ENCODE measurements at places on chromosomes 7 and 10.
A peak's percentile ranks its signal among the peaks of the same experiment; 100 is the strongest.

- peak; percentile 60 for DNase-seq
Observed at GRCh38 chr7:154409703-154410311, 357.6 kb downstream of the DPP6 start.

- DNase-seq, result no peak
Observed at GRCh38 chr7:117385363-117386109, 41.8 kb downstream of the ASZ1 start.

DNA sequence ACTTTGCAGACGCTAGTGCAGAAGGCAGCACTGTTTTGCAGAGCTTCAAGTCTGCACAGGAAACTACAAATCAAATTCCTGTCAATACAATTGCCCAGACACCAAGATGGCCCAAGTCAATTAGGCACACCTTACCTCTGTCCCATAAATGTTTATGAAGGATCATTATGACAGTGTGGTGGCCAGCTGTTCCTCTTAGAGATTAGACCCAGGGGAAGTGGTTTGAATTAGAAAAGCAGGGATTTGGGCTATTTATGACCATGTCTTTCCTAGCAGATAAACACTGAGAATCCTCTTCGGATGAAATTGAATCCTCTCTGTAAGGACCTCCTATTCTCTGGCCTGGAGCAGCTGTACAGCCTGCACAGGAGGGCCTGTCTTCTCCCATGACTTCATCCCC lies 9.9 kb upstream of the NEUROG3 start:
- DNase-seq, result no peak

DNA sequence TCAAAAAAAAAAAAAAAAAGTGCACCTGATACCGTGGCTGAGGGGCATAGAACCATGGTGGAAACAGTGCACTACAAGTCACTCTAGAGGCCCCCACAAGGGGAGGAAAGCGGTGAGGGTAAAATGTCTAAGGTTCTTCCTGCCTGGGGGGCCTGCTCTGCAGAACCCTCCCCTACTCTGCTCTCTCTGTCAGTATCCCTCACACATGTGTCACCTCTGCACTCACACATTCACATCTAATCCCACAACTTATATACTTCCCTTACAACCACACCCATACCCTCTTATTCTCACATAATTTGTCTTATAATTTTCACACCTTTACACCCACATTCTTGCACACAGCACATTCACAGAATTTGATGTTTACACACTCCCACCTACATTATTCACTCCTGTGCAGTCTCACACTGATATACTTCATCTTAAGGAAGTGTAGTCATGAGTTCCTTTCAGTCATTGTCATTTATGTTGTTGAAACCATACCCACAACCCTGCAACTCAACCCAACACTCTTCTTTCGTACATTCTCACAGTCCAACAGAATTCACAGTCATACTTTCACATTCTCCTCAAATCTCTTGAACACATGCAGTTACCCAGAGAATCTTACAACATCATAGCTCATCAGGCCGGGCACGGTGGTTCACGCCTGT lies 68.0 kb upstream of the PAX2 start:
- DNase-seq, result no peak

- no peak for DNase-seq
Observed at GRCh38 chr7:40843338-40843985, 708.7 kb downstream of the SUGCT start.

DNA sequence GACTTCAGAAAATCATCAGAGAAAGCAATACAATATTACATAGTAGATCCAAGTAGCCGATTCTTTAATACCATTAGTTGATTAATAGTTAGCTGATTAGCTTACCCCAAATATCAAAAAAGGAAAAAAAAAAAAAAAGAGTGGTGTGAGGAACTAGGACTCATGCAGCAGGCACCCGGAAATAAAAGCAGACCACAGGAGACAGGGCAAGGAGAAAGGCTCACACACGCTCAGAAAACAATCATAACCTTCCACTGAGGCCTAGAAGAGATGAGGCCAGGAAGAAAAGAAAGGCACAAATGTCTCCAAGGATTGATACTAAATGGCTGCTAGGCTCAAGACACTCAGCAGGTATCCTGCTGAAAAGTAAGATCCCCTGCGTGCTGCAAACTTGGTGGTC lies 25.9 kb downstream of the TRDMT1 start:
- DNase-seq, result no peak

DNA sequence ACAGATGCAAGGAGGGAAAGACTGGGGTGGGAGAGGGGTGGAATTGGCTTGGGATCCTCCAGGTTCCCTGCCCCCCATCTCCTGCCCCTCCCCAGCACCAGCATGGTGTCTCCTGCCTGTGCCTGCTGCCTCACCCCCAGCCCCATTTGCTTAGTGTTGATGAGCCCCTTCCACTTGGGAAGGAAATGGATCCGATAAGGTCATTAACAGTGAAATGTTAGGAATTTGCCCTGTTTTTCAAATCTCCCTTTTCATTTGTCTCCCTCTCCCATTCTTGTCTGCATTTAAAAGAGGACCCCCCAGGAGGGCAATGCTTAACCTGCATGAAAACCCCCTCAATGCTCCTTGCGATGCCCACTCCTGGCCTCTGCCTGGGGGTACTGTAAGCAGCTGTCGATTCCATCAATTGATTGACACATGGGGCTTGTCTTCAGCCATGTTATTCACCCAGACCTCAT lies 51.5 kb downstream of the HK1 start:
- DNase-seq, result no peak

DNA sequence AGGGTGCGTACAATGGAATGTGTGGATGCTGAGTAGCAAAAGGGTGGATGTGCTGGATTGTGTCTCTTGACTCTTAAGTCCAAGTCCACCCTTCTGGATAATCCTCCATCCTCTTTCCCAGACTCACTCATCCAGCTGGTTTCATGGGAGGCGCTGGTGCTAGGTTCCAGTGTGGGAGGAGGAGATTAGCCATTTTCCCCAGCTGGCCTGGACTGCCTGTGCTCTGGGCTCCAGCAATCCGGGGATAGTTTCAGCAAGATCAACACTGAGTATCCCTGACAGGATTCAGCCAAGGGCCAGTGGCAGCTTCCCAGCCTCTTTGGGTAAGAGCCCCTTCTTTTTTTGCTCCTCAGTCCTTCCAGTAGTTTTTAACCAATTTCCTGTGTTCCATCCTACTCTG lies 21.6 kb upstream of the TRIL start:
- no peak for DNase-seq

DNA sequence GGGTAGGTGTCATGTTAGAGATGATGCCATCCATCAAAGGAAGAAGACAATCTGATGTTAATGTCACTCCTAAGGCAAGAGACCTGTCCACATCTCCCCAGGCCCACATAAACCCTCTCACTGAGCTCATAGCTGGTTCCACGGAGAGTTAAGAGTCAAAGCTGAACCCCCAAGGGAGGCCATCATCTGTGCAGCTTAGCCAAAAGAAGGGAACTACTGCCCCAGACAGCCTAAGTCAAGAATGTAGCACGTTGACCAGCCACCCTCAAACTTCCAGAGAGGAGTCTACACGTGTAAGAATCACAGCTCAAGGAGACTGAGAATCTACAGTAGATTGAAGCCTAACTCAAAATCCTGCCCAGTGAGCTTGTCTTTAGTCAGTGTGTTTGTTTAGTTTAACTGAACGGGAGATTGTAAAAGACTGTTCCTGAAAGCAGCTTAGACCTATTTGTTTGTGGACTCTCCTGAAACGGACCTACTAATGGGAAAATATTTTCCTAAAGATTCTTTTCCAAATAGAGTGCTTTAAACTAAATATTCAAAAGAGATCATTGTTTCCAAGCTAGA lies 192.7 kb upstream of the NFE2L3 start:
- no peak for DNase-seq

GRCh38 chr7:137741443-137741842 lies 105.3 kb downstream of the DGKI start:
- DNase-seq, result no peak

GRCh38 chr10:30434273-30435072 lies 489 bp downstream of the MAP3K8 start:
- DNase-seq, result no peak

DNA sequence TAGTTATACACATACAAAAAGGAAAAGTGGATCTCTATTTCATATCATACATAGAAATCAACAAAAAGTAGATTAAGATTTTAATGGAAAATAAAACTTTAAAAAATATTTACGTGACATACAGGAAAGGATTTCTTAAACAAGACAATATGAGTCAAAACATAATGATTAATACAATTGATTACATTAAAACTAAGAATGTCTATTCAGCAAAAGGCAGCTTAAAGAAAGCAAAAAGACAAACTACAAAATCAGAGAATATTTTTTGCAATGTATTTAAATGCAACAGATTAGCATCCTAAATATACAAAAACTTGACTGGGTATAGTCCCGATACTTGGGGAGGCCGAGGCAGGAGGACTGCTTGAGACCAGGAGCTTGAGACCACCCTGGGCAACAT lies 50.5 kb downstream of the VAX1 start:
- DNase-seq, result no peak

GRCh38 chr7:149449897-149450296 lies 11.0 kb downstream of the ZNF777 start:
- no peak for DNase-seq

- no peak for DNase-seq
Observed at GRCh38 chr10:44743535-44743934, 167.6 kb upstream of the TMEM72 start.

GRCh38 chr7:7990441-7990761 lies 21.8 kb downstream of the GLCCI1 start:
- no peak for DNase-seq

DNA sequence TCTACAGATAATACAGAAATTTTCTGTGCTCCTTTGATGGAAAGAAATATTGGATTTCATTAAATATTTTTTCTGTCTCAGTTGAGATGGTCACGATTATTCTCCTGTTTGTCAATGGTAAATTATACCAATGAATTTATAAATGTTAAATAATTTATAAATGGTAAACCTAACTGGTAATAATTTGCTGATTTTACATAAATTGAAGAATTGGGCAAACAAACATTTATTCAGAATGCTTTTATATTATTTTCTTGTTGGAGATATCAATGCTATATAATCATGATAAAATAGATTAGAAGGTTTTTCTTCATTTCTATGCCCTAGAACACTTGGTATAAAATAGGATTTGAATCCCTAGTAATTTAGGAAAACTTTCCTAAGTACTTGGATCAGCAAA lies 597.6 kb upstream of the IGFBP3 start:
- DNase-seq, result no peak

DNA sequence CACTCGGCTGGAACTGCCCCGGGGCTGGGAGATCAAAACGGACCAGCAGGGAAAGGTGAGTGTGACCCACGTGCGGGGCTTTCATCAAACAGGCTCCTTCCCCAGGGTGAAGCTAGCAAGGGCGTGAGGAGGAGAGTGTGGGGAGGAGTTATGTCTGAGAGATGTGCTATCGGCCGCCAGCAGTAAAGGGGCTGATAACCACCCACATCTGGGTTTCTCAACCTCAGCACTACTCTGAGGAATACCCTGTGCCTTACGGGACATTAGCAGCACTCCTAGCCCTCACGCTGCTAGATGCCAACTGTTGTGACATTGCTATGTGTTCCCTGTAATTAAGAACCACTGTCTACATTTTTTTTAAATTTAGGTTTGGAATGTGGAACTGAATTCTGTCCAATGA lies 113.9 kb upstream of the STK17A start:
- DNase-seq, result no peak

GRCh38 chr7:137798073-137798763 lies 48.6 kb downstream of the DGKI start:
- no peak for DNase-seq

GRCh38 chr7:102416406-102416805 lies 17.0 kb upstream of the ORAI2 start:
- DNase-seq, result no peak

DNA sequence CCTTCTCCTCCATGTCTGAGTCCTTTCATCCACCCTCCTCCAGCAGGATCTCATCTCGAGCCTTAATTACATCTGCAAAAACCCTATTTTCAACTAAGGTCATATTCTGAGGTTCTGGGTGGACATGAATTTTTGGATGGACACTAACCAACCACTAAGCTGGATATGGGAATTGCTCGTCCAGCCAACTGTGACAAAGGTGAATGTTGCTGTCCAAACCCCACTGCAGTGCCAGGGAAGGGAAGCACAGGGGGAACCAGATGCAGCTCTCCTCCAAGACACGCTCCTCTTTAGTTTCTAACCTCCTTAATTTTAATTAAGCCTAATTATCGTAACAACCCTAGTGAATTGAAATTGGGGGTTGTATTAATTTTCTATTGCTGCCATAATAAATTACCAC lies 65.1 kb upstream of the EBF3 start:
- no peak for DNase-seq

DNA sequence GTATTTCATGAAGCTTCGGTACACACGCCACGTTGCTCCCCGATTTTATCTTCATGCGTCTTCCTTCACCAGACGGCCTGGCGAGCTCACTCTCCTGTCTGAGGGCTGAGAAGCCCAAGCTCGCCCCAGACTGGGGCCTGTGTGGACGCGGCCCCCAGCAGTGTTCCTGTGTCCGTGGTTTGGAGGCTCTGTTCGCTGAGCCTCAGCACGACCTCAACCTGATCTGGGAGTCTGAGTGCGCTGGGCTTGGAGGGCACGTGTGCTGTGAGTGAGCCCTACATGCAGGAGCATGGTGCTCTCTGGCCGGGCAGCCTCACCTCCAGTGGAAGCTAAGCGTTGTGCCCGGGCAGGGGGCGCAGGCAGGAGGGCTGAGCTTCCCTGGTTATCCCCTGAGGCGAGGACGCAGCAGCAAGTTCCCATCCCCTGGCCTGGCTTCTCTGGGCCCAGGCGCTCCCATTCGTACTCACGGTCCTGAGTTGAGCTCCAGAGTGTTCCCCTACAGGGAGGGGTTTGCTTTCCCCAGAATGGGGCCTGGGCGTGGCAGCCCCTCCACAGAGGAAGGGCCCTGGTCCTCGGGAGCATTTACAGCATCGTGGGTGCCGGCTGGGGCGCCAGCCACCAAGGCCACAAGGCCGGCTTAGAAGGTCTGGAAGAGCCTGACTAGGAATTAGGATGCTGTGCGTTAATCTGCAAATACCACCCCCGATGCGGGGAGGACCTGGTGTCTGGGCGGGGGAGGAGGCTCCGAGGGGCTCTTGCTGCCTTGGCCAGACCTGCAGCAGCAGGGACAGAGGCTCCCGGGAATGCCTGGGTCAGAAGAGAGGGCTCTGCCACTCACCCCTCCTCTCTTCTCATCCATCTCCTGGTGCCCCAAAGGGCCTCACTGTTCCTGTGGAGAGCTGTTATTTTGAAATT lies 400.6 kb downstream of the DNAJB6 start:
- DNase-seq, result no peak

- DNase-seq, result peak; percentile 18
Observed at GRCh38 chr10:91163869-91164474, 56.5 kb upstream of the PCGF5 start.

GRCh38 chr7:122525355-122525754 lies 173.6 kb downstream of the RNF133 start:
- DNase-seq, result no peak

DNA sequence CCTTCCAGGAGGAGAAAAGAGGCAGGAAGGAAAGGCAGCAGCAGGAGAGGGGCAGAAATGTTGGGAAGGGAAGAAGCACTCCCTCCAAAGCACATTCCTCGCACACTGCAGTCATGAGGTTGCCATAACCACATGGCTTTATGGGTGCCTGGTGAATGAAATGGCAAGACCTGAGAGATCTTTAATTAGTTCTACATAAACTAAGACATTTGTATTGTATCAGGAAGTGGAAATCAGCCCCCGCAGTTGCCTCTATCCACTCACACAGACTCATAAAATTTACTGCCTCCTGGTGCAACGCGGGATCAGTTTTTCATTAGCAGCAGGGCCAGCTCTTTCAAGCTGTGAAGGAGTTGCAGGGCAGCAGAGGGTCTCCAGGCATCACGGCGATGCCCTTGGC lies 106.4 kb downstream of the COL13A1 start:
- DNase-seq, result no peak

Measured in right renal pelvis (tissue), 4 donors.